ENCODE measurements at places on chromosomes 16 and 17.

DNA sequence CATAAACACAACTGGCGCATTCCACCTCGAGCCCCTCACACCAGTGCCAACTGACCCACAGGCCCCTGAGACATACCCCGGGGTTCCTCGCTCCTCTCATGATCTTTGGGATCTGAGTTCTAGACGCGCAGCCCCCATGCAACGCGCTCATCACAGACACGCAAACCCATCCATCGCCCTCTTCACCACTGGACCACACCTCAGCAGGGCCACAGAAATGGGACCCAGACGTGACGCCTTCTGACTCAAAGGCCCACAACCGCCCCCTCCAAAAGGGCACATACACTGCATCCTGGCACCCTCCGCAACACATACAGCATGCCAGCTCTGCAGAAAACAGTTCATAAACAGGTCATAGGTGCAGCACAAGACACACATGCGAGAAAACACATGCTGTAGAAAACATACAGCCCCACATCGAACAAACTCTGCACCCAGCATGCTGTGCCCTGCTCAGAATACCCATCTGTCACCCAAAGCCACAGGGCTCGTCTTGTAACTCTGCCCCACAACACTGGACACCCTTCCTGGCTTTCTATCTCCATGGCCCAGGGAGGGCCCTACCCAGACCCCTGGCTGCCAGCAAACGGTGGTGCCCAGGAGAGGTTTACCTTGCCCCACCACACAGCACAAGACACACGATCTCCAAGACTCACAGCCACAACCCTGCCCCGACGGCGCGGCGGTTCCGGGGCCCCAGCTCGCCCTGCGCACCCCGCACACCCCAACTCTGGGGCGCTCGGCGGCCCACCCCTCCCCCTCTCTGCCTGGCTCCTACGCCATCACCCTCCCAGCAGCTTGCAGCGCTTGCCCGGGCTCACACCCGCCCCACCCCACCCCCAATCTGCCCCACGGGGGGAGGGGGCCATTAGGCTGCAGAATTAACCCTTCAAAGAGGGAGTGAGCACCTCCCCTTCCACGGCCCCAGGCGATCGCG, 887 bp downstream of the ZBTB4 start:
- no peak for DNase-seq

DNA sequence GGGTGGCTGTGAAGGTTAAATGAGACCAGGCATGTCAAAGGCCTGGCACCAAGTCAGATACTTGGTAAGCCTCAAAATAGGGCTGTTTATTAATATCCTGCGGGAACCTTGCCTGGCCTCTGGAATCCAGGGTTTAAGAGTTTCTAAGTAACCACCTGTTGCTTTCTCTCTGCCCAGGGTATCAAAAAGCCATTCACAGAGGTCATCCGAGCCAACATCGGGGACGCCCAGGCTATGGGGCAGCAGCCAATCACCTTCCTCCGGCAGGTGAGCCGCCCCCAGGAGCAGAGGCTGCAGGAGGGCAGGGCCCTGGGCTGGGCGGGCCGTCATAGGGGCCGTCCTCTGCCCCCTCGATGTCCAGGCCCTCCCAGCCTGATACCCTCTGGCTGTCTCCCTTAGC, 13.3 kb downstream of the GPT2 start:
- no peak for DNase-seq

DNA sequence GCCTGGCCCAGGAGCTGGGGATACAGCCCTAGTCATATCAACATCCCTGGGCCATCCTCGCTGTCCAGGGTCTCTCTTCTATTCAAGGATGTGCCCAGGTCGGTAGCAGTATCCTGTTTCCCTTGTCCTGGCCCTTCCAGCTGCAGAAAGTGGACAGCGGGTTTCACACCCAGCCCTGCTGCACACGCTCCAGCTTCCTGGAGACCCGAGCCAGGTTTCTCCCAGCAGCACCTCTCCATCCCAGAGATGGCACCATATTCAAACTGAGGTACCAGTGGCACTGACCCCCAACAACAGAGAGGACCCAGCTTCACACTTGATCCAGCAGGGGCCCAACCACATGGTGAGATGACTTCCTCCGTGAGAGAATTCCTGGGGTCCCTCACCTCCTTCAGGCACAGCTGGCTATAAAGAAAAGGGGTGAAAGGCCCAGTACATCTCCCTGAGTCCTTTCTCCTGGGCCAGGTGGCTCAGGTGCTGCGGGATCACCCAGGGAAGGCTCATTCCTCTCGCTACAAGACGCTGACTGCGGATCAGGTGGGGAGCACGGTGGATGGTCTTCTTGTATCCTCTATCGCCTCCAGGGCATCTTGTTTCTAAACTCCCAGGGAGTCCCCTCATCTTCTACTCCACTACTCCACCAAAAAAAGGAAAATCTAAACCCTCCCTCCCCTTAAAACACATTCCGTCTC, 1.4 kb downstream of the CUEDC1 start:
- no peak for DNase-seq

GRCh38 chr16:89565506-89566372, 5.3 kb downstream of the RPL13 start:
- peak; percentile 78 for DNase-seq

DNA sequence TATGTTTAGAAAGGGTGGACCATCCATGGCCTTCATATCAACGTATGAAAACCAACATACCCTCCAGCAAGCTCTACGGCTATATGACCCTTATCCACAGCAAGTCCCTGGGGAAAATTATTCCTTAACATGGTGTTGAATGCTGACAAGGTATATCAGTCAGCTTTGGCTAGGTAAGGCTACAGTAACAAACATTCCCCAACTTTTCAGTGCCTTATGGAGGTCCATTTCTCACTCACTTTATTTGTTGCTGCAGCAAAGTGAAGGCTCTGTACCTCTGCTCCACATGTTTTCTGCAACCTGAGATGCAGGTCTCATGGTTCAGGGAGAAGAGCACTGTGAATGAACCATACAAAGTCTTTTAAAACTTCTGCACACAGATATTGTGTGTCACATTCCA, 83.8 kb upstream of the TOX3 start:
- no peak for DNase-seq

GRCh38 chr17:33858682-33859081, 396.4 kb upstream of the CCL2 start:
- DNase-seq = no peak

DNA sequence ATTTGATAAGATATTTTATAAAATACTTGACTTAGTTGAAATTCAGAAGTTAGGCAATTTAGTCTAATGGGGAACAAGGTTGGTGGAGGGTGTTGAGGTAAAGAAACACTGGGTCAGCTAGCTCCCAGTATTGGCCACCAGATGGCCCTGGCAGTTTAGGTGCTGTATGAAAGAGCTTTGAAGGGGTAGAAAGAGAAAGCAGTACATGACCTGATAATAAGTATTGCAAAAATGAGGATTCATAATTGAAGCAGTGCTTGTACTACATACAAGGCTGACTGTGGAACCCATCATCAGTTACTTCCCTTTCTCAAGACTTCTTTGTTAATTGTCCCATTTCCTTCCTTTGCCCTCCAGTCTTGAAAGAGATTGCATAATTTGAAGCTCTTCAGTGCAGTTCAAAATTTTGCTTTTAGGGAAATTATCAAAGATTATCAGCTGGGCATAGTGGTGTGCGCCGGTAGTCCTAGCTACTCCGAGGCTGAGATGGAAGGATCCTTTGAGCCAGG, 29.4 kb downstream of the TANC2 start:
- no peak for DNase-seq

- no peak for DNase-seq
Measured at GRCh38 chr16:89357055-89357816, 133.1 kb downstream of the ANKRD11 start.

- DNase-seq = no peak
Measured at GRCh38 chr17:75843577-75844529, at the start of gene UNC13D. UNC13D (minus strand) TSS chr17:75844404; CDS start chr17:75844337, 67 bp downstream.

GRCh38 chr16:30356401-30357084, 1.4 kb upstream of the CD2BP2 start:
- DNase-seq = no peak

GRCh38 chr16:73010150-73010676, 37.7 kb downstream of the ZFHX3 start:
- DNase-seq = no peak

DNA sequence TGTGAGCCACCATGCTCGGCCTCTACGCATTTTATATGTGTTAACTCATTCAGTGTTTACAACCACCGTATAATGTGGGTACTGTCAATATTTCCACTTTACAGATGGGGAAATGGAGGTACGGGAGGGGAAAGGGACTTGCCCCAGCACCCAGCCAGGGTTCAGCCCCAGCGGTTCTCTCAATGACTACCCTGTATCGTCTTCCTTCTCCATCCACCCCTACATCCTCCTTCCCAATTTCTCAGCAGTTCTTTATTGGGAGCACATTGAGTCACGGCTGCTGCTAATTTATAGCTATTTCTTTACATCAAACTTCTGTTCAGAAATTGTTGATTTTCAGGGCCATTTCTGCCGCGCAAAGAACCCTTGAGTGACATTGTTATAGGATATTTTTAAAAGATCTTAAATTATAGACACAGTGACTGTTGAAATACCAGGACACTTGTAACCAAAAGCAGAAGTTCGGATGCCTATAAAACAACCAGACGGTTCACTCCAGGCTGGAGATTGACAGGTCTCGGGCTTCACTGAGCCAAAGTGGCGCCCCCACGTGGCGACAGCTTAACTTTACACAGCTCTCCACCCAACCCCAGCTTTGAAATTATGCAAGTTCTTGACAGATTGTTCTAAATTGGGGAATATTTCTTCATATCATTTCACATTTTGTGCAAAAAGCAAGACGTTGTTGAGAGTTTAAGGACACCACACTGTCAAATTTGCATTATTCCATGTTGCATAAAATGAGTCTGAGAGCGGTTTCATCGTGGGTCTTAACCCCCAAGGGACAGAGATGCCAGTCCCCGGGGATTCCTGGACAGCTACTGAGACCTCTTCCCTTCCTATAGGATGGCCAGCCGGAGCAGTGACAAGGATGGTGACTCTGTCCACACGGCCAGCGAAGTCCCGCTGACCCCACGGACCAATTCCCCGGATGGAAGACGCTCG, 11.8 kb downstream of the SYT17 start:
- no peak for DNase-seq

- DNase-seq = no peak
Measured at GRCh38 chr17:81334391-81334901, 39.3 kb upstream of the SLC38A10 start.

DNA sequence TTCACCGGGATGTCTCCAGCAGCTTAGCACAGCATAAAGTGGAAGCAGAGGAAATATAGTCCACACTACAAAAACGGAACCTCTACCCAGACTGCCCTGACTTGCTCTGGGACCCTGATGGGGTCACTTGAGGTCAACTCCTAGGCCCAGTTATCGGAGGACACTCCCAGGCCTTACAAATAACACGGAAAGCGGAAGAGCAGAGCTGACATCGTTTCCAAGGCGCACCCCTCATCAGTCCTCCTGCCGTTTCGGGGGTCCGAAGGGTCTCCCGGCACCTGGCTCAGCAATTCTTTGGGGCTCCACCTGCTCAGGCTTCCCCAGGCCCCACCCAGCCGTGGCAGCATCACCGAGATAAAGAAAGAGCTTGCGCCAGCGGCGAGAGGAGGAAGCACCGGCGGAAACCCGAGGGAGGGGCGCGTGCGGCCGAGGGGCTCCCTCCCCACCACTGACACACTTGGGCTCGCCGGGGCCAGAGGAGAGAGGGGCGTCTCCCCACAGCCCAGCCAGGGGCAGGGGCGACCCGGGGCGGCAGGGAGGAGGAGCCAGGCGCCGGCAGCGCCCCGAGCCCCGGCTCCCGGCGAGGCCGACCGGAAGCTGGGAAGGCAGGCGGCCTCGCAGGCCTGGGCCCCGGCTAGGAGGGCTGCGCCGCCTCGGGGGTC, 727 bp downstream of the CORO7 start:
- DNase-seq = no peak

DNA sequence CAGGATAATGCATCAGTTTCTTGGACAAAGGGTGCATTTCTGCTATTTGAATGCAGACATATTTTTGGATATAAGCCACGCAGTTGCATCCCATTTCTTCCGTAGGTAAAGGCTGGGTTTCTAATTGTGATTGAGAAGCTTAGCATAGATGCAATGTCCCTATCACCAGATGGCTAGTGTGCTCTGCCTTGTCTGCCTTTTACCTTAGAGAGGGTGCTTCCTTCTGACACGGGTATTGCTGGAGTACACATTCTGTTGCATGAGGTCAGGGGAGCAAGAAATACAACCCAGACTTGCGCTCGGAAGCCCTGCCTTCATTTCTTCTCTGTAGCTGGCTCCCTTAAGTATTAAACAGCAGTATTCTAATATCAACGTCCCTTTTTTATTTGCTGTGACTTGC, 337.4 kb downstream of the WWOX start:
- DNase-seq = no peak

- peak; percentile 91 for DNase-seq
Measured at GRCh38 chr17:63150994-63151464, 185.0 kb downstream of the TANC2 start.

All from DMS 273 treated with DMSO at 0.1 percent for 48 hours (cell line).